ENCODE measurements at places on chromosomes 4 and X. TPM values are rescaled to one million over a fixed set of nuclear protein-coding genes. Genes with fewer than 3 reads are reported as not detected.

Gene LRP2BP
- 1.7 TPM for total RNA-seq

Gene EMD
- 42.0 TPM for total RNA-seq

Gene HPSE
- total RNA-seq = 0.34 TPM

Gene PCDH19
- not detected for total RNA-seq

Gene ENPEP
- not detected for total RNA-seq

Gene GPM6B
- 124 TPM for total RNA-seq

Gene ASB11
- total RNA-seq = 0.33 TPM

Gene HEPH
- 8.4 TPM for total RNA-seq

Gene CT45A3
- not detected for total RNA-seq

Gene EXOC1L
- total RNA-seq = 0.62 TPM

Gene KLHL2
- 17.3 TPM for total RNA-seq

Gene OPHN1
- 23.3 TPM for total RNA-seq

Gene DMRTC1B
- not detected for total RNA-seq

Gene PDGFRA
- total RNA-seq = 2.5 TPM
